AG04450 (cell line): ENCODE measurements at places on chromosomes 2 and 18.

GRCh38 chr2:138147796-138148195 lies 183.5 kb downstream of the HNMT start:
- no peak for DNase-seq

GRCh38 chr2:136162438-136162837 lies 44.5 kb upstream of the CXCR4 start:
- DNase-seq: no peak

- DNase-seq: no peak
Measured at GRCh38 chr2:27231921-27232320, 14.8 kb downstream of the CAD start.

DNA sequence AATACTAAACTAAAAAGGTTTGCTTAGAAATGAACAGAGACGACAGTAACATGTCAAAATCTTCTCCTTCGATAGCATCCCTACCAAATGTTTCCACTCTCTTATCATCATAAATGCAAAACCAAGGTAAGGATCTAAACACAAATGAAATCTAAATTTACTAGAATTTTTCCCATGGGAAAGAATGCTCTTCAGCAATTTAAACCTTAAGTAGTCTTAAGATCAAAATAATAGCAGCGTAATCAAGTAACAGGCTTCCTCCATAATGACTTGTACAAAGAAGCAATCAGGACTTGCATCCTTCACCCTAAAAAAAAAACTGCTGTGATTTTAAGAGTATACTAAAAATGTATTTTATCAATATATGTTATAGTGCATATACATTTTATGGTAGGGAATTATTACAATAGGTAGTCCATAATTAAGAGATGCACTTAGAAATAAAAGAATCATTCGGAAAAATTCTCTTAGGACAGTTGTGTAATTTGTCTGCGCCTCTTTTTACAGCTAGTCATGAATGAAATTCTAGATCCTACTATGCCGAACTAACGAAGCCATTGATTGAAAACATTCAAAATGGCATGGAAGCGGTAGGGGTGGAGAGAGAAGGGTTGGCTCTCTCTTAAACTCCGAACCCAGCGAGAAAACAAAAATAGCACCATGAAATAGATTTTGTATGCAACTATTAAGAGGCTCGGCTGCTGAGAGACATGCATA lies 1.3 kb downstream of the PGAP1 start:
- DNase-seq: no peak

DNA sequence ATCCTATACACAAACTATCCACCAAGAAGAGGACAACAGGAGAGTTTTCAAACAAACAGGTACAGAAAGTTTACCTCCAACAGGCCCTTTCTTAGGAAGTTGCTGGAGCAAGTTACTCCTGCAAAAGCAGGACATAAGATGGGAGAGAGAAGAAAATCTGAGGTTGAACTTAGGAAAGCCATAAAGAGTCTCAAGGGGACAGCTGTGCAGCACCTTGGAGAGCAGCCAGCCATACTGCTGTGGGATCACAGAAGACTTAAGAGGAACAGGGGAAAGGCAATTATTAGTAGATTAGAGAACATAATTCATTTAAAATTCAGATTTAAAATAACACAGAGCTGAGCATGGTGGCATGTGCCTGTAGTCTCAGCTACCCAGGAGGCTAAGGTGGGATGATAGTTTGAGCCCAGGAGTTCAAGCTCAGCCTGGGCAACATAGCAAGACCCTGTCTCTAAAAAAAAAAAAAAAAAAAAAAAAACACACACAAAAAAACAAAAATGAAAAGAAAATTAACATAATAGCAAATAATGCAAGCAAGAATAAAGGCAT lies 148.1 kb upstream of the SIX3 start:
- no peak for DNase-seq

- DNase-seq: no peak
Measured at GRCh38 chr2:237184919-237185552, 99.3 kb downstream of the COPS8 start.

DNA sequence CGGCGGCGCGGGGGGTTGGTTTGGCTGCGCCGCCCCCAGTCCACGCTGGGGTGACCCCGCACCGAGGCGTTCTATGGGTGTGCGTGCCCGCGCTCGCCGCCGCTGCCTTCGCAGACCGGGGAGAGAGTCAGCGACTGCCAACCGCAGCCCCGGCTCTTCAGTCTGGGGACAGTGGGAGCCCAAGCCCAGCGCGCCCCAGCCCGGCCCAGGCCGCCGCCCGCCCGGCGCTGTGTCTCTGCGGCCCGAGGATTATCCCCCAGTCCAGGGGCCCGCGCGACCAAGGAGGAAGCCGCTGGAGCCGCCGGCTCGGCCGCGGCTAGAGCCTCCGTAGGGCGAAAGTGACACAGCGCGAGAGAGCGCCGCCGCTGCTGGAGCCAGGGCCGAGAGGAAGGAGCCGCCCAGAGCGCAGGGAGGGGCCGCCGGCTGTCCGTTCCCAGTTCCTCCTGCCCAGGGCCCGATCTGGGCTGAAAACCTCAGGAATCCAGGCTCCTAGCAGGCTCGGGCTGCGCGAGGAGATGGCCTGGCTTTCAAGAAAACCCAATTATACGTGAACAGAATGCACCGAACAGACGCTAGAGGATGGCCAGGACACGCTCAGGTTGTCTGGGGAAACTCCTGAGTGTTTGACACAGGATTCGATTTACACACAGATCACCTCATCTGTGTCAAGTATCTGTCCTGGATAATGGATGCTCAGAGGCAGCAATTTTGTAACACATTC lies 2.4 kb downstream of the CTIF start:
- no peak for DNase-seq

GRCh38 chr18:70135604-70136003 lies 69.9 kb downstream of the RTTN start:
- DNase-seq: no peak
